Thyroid gland (tissue), 4 donors: ENCODE measurements at places on chromosomes 5 and 9. TPM values are rescaled to one million over a fixed set of nuclear protein-coding genes. Genes with fewer than 3 reads are reported as not detected.

DNA sequence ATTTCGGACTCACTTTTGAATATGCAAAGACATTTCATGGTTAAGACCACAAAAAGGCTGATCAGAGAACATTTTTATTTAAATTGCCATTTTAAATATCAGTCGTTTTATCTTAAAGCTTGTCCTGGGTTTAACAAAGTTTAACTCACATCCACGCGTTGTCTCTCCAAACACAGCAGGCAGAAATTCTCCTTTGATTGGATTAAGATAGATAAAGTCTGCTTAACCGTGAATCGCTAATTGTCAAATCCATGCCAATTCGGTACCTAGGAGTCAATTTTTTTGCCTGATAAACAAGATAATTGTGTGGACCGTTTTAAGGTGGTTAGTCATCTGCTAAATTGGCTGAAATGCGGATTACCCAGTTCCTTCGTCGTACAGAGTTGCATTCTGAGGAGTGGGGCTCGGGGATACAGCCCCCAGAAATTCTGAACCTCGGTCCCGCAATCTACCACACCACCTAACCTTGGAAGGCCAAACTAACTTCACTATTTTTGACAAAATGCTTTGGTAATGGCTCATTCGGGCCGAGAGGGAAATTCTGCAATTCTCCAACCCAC lies 665 bp upstream of the BTF3 start:
- H3K36me3 ChIP-seq, result peaks cover 6% of the 10 kb centered on the region
- no peak for DNase-seq
- peak overlapping the region; percentile 61 for H3K27ac ChIP-seq
- H3K4me3 ChIP-seq, result peak overlapping the region; percentile 82
- peaks cover 11% of the 10 kb centered on the region for H3K4me1 ChIP-seq
- H3K27me3 ChIP-seq, result no peaks in the 10 kb centered on the region

- H3K4me3 ChIP-seq, result no peak overlapping the region
- no peak for DNase-seq
- no peaks in the 10 kb centered on the region for H3K27me3 ChIP-seq
- peak overlapping the region; percentile 92 for H3K27ac ChIP-seq
Measured at GRCh38 chr5:80962630-80963520, 2.7 kb downstream of the RASGRF2 start.

- H3K27ac ChIP-seq, result no peak overlapping the region
- H3K36me3 ChIP-seq, result no peaks in the 10 kb centered on the region
- DNase-seq, result peak; percentile 5
- no peaks in the 10 kb centered on the region for H3K27me3 ChIP-seq
- no peak overlapping the region for H3K4me3 ChIP-seq
Measured at GRCh38 chr5:160605266-160605665, 183.6 kb downstream of the PTTG1 start.

- H3K27me3 ChIP-seq, result no peaks in the 10 kb centered on the region
- no peaks in the 10 kb centered on the region for H3K36me3 ChIP-seq
- H3K4me1 ChIP-seq, result no peaks in the 10 kb centered on the region
- H3K4me3 ChIP-seq, result no peak overlapping the region
Measured at GRCh38 chr5:39941416-39941815, 516.6 kb upstream of the DAB2 start.

DNA sequence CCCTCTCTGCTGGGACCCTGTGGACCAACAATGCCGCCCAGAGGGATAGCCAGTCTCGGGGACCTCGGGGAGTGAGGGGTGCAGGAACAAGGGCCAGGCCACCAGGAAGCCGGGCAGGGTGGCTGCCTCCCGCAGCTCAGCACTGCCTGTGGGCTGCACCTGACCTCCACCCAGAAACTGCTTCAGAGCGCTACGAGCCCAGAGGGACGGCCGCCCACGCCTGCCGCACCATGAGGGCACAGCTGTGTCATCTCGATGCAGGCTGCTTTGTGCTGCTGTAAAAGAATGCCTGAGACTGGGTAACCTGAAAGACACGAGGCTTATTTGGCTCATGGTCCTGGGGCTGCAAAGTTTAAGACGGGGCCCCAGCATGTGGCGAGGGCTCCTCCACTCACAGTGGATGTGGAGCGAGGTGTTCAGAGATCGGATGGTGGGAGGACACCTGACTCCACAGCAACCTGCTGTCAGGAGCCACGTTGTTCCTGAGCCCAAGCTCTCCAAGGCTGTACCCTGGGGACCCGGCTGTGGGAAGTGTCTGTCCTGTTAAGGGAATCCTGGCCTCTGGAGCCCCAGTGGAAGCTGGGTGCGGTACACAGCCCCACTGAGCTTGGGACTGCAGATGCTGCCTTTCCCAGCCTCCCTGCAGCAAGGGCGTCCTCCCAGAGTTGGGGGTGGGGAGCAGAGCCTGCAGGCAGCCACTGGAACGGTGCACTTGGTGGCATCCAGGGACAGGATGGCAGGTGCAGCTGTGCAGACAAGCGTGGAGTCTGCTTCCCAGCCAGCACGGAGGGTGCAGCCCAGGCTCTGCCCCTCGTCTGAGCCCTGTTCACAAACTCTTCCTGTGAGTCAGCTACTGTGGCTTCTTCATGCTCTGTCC lies 11.8 kb upstream of the ZDHHC11 start:
- no peak for DNase-seq
- H3K36me3 ChIP-seq, result peaks cover 24% of the 10 kb centered on the region
- no peaks in the 10 kb centered on the region for H3K27me3 ChIP-seq

DNA sequence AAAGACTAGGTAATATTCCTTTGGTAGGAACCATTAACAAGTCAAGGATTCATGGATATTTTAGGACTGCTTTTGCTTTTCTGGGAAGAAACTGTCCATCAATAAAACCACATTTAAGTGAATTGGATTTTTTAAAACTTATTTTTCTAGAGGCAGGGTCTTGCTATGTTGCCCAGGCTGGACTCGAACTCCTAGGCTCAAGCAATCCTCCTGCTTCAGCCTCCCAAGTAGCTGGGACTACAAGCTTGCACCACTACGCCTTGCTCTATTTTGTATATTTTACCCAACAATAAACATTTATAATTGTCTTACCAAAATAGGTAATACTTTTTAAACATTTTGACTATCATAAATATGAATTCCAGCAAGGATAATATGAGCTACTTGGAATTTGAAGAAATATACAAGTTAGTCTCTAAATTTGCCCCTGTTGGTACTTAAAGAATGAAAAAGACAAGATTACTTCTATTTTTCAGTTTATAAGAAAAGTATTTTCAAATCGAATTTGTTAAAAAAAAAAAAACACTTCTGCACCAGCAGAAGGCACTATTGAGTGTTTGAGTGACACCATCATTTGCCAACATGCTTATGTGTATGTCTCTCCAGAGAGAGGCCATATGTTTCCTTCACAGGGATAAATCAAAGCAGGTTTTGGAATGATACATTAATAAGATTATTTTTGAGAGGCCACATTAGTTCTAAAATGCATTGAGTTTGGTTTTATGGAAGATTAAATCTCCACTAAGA lies 60.0 kb upstream of the CARTPT start:
- peaks cover 14% of the 10 kb centered on the region for H3K4me1 ChIP-seq
- H3K36me3 ChIP-seq, result no peaks in the 10 kb centered on the region
- no peak overlapping the region for H3K27ac ChIP-seq

- H3K27ac ChIP-seq, result no peak overlapping the region
- no peaks in the 10 kb centered on the region for H3K36me3 ChIP-seq
- DNase-seq, result no peak
- no peaks in the 10 kb centered on the region for H3K27me3 ChIP-seq
- H3K4me3 ChIP-seq, result no peak overlapping the region
Measured at GRCh38 chr5:168910874-168911273, 331.7 kb upstream of the PANK3 start.

DNA sequence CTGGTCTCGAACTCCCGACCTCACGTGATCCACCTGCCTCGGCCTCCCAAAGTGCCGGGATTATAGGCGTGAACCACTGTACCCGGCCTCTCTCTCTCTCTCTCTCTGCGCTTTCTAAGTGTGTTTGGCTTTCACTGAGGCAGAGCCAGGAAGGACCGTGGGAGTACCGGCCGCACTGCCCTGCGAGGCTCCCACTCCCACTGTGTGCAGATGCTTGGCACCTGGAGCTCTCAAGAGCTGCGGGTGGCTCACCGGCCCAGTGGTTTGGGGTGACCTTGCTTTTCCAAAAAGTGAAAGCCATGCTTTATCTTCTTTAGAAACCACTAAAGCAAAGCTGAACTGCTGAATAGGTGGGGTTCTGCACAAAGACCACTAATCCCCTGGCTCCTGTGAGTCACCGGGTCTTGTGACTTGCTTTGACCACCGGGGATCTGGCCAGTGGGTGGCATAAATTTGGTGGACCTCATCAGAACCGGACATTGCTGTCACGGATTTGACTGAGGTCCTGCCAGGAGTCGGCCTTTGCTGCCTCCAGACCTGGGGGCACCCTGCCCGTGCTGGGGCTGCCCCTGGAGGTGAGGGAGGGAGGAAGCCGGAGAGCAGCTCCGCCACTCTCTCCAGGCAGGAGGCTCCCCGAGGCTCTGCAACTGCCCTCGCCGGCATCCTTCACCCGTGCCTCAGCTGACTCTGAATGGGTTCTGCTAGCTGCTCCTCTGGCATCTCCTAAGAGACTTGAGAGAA lies 228.9 kb downstream of the FANCC start:
- H3K36me3 ChIP-seq, result peaks cover 32% of the 10 kb centered on the region
- H3K4me1 ChIP-seq, result peaks cover 39% of the 10 kb centered on the region
- no peak overlapping the region for H3K4me3 ChIP-seq
- peak overlapping the region; percentile 43 for H3K27ac ChIP-seq
- H3K27me3 ChIP-seq, result no peaks in the 10 kb centered on the region

- H3K27ac ChIP-seq, result peak overlapping the region; percentile 1
- peaks cover 28% of the 10 kb centered on the region for H3K4me1 ChIP-seq
- H3K27me3 ChIP-seq, result no peaks in the 10 kb centered on the region
- peak; percentile 33 for DNase-seq
Measured at GRCh38 chr5:119049824-119050449, 20.9 kb upstream of the DMXL1 start.

GRCh38 chr9:7794196-7794595 lies 5.4 kb downstream of the DMAC1 start:
- H3K27me3 ChIP-seq, result no peaks in the 10 kb centered on the region
- H3K27ac ChIP-seq, result no peak overlapping the region
- H3K4me1 ChIP-seq, result peaks cover 10% of the 10 kb centered on the region
- H3K4me3 ChIP-seq, result no peak overlapping the region
- H3K36me3 ChIP-seq, result peaks cover 10% of the 10 kb centered on the region

GRCh38 chr9:76153902-76154629 lies 240.2 kb downstream of the RFK start:
- no peak overlapping the region for H3K4me3 ChIP-seq
- H3K4me1 ChIP-seq, result no peaks in the 10 kb centered on the region
- H3K27me3 ChIP-seq, result no peaks in the 10 kb centered on the region

DNA sequence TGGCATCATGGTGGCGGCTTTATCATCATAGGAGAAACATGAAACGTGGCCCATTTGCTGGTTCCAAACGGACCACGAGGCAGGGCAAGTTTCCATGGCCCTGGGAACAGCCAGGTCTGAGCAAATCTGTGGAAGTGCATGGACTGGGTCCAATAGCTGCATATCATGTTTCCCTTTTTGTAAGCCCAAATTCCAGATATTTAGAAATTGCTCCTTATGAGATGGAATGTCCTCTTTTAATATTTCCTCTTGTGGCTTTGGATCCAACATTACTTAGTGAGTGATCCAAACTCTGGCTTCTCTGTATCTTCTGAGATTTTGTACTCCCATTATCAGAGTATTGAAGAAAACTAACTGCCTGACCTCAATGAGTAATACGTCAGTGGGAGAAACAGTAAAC lies 79.8 kb upstream of the FBXL7 start:
- H3K36me3 ChIP-seq, result no peaks in the 10 kb centered on the region
- H3K4me1 ChIP-seq, result no peaks in the 10 kb centered on the region
- no peaks in the 10 kb centered on the region for H3K27me3 ChIP-seq

GRCh38 chr9:130522233-130522808 lies 57.1 kb upstream of the FUBP3 start:
- no peaks in the 10 kb centered on the region for H3K27me3 ChIP-seq
- no peak overlapping the region for H3K4me3 ChIP-seq
- no peak overlapping the region for H3K27ac ChIP-seq
- no peak for DNase-seq
- H3K36me3 ChIP-seq, result no peaks in the 10 kb centered on the region

GRCh38 chr5:45521067-45521466 lies 175.1 kb downstream of the HCN1 start:
- H3K27ac ChIP-seq, result no peak overlapping the region
- no peak overlapping the region for H3K4me3 ChIP-seq
- DNase-seq, result peak; percentile 74
- H3K4me1 ChIP-seq, result no peaks in the 10 kb centered on the region
- H3K36me3 ChIP-seq, result no peaks in the 10 kb centered on the region
- no peaks in the 10 kb centered on the region for H3K27me3 ChIP-seq

DNA sequence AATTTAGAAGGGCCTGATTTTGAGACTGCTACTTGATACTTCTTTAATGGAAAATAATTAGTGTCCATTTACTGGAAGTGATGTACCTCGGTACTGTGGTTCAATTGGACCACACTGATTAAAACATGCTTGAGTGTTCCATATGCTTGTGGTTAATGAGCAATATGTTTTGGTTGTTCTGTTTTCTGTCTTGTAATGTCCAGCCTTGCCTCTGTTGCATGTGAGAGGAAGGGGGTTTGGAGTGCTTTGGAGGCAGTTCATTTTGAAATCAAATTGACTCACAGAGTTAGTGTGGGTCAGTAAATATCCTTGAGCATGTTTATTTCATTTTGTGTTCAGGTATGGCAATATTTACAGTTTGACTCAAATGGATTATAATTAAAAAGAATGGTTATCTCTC lies 334.4 kb downstream of the ARHGEF28 start:
- H3K36me3 ChIP-seq, result no peaks in the 10 kb centered on the region
- no peaks in the 10 kb centered on the region for H3K27me3 ChIP-seq
- no peak for DNase-seq
- H3K4me1 ChIP-seq, result no peaks in the 10 kb centered on the region
- no peak overlapping the region for H3K27ac ChIP-seq

- no peaks in the 10 kb centered on the region for H3K36me3 ChIP-seq
- H3K4me1 ChIP-seq, result no peaks in the 10 kb centered on the region
- no peak overlapping the region for H3K27ac ChIP-seq
- no peak overlapping the region for H3K4me3 ChIP-seq
- peak; percentile 12 for DNase-seq
- H3K27me3 ChIP-seq, result no peaks in the 10 kb centered on the region
Measured at GRCh38 chr5:116068028-116068632, 16.7 kb upstream of the COMMD10 start.

GRCh38 chr9:96080364-96080763 lies 204.9 kb downstream of the ERCC6L2 start:
- DNase-seq, result no peak
- no peak overlapping the region for H3K4me3 ChIP-seq
- no peaks in the 10 kb centered on the region for H3K36me3 ChIP-seq
- no peak overlapping the region for H3K27ac ChIP-seq

DNA sequence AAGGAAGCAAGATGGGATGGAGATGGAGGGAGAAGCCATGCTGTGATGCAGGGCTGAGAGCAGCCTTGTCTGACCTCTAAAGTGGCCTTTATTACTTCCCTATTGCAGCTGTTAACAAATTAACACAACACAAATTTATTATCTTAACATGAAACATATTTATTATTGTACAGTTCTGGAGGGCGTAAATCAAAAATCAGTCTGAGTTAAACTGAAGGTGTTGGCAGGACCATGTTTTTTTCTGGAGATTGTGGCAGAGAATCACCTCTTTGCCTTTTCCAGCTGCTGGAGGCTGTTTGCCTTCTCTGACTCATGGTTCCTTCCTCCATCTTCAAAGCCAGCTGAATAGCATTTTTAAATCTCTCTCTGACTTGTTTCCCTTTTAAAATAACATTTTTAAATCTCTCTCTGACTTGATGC lies 7.2 kb upstream of the MCC start:
- DNase-seq, result no peak
- H3K4me3 ChIP-seq, result no peak overlapping the region
- H3K27ac ChIP-seq, result no peak overlapping the region
- H3K4me1 ChIP-seq, result no peaks in the 10 kb centered on the region
- no peaks in the 10 kb centered on the region for H3K27me3 ChIP-seq
- no peaks in the 10 kb centered on the region for H3K36me3 ChIP-seq

CCDC192 gene
- not detected for total RNA-seq

PCDHB9 gene
- total RNA-seq, result 3.6 TPM

IL13 gene
- total RNA-seq, result not detected

AK8 gene
- 9.0 TPM for total RNA-seq

PCDHB2 gene
- 3.2 TPM for total RNA-seq

COL5A1 gene
- total RNA-seq, result 8.0 TPM
